ENCODE measurements at places on chromosomes 3 and 15.

- DNase-seq = no peak
Observed at GRCh38 chr3:178297740-178298139, 238.5 kb upstream of the KCNMB2 start.

DNA sequence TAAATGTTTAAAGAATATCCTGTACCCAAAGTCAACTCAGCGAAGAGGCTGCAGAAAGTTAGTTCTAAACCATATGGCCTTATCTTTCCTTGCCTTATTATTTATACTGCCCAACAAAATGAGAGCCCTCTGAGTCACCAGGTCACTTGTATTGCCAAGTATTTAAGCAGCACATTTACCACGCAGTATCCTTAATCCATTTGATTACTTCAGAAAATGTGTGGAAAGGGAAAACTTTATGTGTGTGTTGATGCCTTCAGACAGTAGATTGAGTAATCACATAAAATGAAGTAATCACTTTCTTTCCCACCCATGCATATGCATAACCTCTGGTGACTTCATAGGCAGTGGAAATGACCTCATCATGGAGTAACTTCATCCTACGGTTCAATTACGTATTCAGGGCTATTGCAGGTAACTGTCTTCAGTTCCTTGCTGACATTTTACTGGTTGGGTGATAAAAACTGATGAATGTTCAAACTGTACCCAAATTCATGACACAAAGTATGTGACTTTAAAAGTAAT lies 7.5 kb upstream of the CADPS start:
- DNase-seq = no peak

DNA sequence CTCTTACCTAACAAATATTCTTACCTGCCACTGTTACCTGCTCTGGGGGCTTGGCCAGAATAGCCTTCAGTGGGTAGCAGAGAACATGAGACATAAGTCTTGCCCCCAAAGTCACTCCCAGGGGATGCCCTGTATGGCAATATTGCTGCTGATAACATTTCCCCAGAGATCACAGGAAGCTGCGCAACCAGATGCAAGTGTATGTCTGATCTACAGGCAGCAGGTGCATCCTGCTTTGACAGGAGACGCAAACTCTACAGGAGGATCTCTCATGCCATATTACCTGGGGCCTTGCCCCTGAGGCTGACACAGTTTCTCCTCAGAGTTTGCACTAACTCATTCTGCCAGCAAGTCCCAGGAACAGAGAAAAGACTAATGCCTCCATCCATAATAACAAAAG lies 174.4 kb upstream of the LPP start:
- peak; percentile 34 for DNase-seq

DNA sequence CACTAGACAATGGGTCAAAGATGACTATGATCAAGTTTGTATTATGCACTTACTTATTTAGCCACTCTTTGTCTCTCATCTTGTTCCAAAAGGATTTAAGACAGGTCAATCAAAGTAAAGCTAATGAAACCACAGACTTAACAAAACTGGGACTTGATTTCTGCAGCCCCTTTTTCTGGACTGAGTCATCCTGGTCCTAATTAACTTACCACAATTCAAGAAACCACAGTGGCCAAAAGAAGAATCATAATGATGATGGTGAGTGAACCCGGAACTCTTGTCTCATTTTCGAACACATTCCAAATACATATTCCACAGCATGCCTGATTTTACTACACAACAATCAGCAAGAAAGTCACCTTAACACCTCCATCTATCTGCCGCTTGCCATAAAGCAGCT lies 1333.0 kb downstream of the ROBO1 start:
- no peak for DNase-seq

GRCh38 chr3:71879089-71879488 lies 94.1 kb upstream of the PROK2 start:
- no peak for DNase-seq

DNA sequence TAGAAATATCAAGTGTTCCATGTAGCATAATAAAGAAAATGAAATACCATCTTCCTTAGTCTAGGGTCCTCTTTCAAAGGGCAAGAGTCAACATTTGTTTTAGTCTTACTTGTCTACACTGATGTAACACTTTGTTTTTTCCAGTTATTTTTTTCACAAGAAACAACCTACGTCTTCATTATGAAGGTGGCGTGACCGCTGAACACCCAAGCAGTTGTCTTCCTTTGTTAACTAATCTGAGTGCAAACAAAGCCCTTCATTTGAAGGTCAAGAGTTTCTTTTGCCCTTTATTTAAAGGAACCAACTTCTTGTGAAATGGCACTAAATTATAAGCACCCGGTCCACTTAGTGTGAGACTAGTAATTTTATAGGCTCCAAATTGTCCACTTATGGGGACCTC lies 73.2 kb downstream of the CD47 start:
- no peak for DNase-seq

- no peak for DNase-seq
Observed at GRCh38 chr3:43094851-43095250, 11.0 kb downstream of the POMGNT2 start.

DNA sequence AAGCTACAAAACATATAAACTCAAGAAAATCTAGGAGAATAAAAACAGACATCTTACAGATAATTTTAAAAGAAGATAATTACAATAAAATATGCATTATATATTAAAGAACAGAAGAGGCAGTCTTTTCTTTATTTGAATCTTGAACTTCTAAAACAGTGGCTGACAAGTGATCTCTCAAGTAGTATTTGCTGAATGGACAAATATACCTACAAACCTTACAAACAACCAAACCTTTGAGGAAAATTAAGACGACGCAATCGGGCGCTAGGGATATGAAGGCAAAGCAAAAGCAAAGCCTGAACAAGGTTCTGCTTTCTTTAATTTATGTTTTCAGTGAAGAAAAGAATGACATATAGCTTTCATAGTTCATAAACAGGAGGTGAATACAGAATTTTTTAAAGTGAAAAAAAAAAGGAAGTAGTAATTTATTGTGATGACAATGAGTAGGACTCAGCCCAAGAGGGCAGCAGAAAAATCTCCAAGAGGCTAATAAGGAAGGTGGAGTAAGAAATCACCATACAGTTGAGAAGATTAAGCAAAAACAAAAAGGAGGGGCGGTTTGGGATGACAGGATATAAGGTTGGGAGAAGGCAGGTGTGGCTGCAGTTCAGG lies 347.8 kb downstream of the TBC1D5 start:
- no peak for DNase-seq

GRCh38 chr3:9192248-9193025 lies 57.0 kb downstream of the SRGAP3 start:
- no peak for DNase-seq

DNA sequence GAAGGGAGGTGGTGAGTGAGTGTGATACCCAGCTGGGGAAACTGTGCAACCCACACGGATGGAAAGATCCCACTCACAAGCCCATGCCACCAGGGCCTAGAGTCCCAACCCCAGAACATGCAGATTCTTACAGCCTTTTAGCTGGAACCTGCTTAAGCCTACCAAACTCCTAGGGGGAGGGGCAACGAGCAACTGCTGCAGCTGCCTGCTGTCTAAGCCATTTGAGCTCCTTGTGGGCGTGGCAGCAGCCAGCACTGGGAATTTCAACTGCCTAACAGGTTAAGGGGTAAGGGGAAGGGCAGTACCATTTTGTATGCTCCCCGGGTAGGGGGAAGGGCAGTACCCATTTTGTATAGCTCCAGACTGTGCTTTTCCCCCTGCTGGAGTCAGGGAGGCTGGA lies 673.2 kb upstream of the BCHE start:
- no peak for DNase-seq

DNA sequence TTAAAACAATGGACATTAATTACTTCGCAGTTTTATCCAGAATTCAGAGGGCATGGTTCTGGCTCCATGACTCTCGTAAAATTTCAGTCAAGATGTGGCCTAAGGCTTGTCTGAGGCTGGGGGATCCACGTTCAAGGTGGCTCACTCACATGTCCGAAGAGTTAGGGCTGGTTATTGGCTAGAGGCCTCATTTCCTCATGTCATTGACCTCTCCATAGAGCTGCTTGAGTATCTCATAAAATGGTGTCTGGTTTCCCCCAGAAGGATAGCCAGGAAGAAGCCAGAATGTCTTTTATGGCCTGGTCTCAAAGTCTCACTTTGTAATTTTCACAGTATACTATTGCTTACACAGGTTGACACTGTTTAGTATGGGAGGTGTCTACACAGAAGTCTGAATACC lies 67.3 kb upstream of the DCBLD2 start:
- no peak for DNase-seq

GRCh38 chr15:34376856-34377255 lies 9.9 kb upstream of the LPCAT4 start:
- no peak for DNase-seq

GRCh38 chr15:29382862-29383261 lies 113.2 kb upstream of the NSMCE3 start:
- DNase-seq = no peak

- no peak for DNase-seq
Observed at GRCh38 chr15:50358845-50359244, 3.8 kb upstream of the GABPB1 start.

DNA sequence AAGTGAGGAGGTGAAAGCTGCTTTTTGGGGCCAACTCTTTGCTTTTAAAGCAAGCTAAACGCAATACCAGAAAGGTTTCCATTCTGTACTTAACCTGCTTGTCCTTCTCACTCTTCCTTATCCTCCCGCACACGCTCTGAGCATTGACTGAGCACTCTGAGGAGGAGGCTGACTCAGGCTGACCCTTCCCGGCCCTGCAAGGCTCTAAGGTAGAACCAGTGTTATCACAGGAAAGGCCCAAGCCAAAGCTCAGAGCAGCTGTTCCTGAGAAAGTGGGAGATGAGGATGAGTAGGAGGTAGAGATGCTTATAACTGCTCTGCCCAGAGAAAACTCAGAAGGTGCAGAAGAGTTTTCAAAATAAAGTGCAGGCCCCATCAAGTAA lies 2.3 kb downstream of the B3GNT5 start:
- DNase-seq = no peak

DNA sequence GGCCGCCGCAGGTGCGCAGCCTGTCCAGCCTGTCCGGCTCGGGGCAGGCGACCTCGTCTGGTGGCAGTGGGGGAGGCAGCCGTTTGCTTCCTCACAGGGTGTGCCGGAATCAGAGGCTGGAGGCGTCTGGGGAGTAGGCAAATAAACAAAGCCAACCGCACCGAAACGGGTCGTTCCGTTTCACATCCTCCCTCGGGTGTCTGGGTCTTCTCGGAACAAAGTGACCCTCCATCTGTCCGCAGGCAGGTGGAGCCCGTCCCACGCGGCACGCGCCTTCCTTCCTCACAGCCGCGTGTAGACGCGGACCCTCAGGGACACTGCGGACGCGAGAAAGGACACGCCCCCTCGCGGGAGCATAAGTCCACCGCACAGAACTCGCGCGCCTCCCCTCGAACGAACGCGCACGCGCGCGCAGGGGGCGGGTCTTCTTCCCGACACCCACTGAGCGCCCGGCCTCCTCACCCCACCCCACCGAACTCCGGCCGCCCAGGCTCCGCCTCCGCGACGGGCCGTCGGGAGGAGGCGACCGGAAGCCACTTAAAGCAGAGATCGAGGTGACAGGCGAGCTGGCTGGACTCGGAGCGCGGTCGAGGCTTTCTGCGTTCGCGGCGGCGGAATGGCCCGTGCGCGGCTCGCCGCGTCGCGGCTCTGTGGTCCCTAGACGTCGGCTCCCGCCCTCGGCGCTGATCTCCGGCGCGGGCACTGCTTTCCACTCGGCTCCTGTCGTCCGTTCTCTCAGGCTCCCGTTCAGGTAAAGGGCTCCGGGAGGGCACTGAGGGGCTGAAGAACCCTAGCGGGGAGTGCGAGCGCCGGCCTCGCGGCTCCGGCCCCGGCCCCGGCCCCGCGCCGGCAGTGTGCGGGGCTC lies at the start of gene TIPARP:
TIPARP (plus strand) TSS at position 545 of the 865 bp plus-strand sequence. CDS start 3,108 bp downstream, outside the sequence.
- DNase-seq = peak; percentile 100

DNA sequence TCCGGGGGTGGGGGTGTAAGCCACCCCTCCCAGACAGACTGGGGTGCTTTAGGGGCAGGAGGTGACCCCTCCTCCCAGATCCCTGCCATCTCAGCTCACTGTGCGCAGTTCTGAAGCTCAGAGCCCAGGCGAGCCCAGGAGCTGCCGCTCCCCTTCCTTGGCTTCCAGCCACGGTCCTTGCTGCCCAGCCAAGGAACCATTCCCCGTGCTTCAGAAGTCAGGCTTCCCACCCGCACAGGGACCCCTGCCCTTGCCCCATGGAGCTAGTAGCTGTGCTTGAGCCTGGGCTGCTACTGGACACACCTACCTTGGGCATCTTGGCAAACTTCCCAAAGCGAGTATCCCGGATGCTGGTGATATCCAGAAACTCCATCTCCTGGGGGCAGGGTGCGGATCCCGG lies 4.8 kb downstream of the PLCB2 start:
- DNase-seq = no peak

- no peak for DNase-seq
Observed at GRCh38 chr3:129416415-129416814, 12.0 kb downstream of the EFCAB12 start.

- DNase-seq = no peak
Observed at GRCh38 chr3:142992323-142992722, 9.0 kb upstream of the U2SURP start.

GRCh38 chr15:65027593-65027992 lies 1.8 kb downstream of the MTFMT start:
- DNase-seq = no peak

DNA sequence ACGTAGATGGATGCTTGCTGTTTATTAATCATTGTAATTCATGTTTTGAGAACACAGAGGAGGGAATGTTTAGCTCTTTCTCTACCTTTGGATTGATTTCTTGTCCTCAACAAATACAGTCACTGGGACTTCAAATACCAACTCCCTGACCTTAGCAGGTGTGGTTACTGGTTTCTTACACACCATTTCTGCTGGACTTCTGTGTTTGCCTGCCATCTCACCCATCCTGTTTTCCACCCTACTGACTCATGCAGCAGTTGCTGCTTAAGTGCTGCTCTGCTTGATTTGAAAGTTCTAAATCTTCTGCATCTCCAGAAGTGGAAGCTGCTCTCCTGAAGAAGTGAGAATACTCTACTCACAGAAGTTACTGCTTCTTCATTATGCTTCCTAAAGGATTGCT lies 170.3 kb downstream of the ZPLD1 start:
- no peak for DNase-seq

DNA sequence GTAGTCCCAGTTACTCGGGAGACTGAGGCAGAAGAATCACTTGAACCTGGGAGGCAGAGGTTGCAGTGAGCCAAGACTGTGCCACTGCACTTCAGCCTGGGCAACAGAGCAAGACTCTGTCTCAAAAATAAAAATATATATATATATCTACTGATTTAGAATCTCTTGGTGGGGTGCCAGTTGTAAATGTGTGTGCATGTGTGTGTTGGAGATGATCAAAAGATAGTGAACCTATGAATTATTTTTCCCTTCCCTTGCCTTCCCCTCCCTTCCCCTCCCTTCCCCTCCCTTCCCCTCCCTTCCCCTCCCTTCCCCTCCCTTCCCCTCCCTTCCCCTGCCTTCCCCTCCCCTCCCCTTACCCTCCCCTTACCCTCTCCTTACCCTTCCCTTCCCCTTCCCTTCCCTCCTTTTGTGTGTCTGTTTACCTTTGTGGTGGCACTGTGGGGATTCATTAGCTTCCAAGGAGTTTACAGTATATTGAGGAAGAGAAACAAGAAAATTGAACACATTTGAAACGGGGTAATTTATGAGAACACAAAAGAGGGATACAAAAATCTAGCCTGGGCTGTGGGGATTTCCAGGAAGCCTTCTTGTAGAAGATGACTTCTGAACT lies 281.5 kb upstream of the DPPA4 start:
- DNase-seq = no peak

GRCh38 chr3:157063469-157063868 lies 96.5 kb downstream of the CCNL1 start:
- no peak for DNase-seq

GRCh38 chr3:28916713-28917499 lies 364.0 kb upstream of the RBMS3 start:
- no peak for DNase-seq
